Fibroblast of villous mesenchyme (primary cell): ENCODE measurements at places on chromosomes 13 and 19. TPM values are rescaled to one million over a fixed set of nuclear protein-coding genes. Genes with fewer than 3 reads are reported as not detected.

GRCh38 chr19:54436031-54436523, 12.9 kb upstream of the LENG8 start:
- no peak for DNase-seq

DNA sequence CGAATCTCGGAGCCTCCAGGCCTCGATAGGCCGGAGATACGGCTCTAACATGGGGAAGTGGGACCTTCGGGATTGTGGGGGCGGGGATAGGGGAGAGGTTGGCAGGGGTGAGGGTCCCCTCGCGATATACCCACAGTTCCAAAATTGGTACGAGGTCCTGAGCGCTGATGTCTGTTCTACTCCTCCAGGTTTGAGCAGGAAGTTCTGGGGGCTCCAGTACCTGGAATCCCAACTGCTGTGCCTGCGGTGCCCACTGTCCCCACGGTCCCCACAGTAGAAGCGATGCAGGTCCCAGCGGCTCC, 447 bp downstream of the RBM42 start:
- no peak for DNase-seq

- DNase-seq: no peak
These were observed at the start of gene ZFR2 for GRCh38 chr19:3868770-3869456. TSS of gene ZFR2 (minus strand) at chr19:3869038. CDS start at chr19:3869017, 21 bp downstream.

GRCh38 chr19:11168568-11168967, 13.0 kb upstream of the SPC24 start:
- DNase-seq: peak; percentile 95

DNA sequence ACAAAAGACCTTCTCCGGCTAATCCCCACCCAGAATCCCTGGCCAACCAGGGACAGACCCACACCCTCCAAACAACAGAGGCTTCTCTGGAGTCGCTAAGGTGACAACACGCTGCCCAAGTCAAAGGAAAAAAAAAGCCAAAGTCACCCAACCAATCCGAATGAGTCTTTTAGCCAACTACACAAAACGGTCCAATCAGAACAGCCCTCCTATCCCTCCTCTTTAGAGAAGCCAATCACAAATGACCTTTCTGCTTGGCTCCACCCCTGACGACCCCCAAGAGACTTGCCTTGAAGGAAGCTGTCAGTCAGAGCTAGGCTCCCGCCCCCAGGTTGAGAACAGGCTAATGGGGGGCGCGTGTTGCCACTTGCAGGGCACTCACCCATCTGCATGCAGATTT, 6.6 kb upstream of the FBXW9 start:
- peak; percentile 46 for DNase-seq

- no peak for DNase-seq
These were observed 1147.9 kb downstream of the UQCRFS1 start for GRCh38 chr19:28065026-28065425.

DNA sequence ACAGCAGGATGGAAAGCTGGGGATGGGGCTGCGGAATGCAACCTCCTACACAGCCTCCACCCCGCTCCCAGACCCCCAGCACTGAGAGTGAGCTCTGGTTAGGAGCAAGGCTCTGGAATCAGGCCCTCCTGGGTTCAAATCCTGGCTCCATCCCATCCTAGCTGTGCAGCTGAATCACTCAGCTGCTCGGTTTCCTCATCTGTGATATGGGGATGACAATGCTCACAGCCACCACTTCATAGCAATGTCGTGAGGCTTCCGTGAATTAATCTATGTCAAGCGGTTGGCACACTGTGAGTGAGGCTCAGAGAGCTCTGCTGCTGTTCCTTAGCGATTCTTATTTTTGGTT, 538 bp downstream of the ACP7 start:
- no peak for DNase-seq

Gene FSTL3
- total RNA-seq: 49.2 and 83.1 TPM in 2 replicates

DNA sequence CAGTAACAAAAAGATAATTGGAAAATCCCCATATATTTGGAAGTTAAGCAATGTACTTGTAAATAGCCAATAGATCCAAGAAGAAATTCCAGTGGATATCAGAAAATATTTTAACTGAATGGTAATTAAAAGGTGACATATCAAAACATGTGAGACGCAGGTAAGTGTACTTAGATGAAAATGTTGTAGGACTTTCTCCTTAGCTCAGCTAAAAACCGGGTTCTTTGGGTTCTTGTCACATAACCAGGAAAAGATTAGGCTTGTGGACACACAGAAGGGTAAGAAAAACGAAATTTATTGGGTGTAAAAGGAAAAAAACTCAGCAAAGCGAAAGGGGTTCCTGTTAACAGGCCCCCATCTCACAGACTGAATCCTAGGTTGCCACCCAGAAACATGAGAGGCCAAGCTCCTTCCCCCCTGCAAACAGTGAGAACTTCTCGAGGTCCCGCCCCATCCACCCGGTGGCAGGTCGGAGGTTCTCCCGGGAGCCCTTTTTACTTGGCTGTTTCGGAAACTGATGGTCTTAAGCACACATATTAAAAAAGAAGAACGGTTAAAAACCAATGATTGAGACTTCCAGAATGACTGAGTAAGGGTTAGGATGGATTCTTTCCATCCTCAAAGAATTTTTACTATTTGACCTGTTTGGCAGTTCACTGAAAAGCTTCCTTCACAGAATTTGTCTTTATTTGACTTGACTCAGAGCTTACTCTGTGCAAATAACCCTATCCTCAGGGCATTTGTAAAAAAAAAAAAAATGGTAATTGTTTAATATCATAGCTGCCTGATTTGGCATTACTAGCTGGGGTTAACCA, 3.1 kb upstream of the CCDC70 start:
- no peak for DNase-seq

- no peak for DNase-seq
These were observed 19.3 kb downstream of the SLC25A30 start for GRCh38 chr13:45398877-45399276.

Gene TMEM255B
- total RNA-seq: 0.43 and 1.6 TPM in 2 replicates

DNA sequence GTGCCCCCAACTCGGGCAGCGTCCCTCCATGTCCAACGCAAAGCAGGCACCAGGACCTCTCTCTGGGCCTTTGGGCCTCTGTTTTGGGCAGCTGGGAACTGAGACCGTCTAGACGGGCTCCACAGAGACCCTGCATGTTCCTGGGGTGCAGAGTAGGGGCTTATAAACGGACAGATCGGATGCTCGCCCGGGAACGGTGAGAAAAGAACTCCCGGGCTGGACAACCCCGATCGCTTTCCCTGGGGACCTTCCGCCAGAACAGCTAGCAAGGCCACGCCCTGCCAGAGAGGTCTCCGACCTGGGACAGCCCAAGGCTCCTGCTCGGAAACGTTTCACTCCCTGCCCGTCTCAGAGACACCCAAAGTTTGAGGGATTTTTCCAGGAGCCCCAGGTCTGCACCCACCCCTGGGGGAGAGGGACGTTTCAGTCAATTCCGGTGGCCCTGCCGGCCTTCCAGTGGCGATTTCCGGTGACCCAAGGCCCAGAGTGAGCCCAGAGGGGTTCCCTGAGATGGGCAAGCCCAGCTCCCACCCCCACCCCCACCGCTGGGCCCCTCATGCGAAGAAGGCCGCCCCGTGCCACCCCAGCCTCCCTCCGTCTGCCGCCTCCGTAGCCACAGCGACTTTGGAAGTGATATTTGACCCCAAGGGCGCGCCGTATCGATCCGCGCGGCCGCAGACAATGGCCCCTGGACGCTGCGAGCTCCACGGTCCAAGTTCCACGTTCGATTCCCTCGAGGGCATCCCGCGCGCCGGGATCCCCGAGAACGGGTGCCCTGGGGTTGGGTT, 1.7 kb downstream of the NR2F6 start:
- DNase-seq: no peak
